ENCODE measurements at places on chromosomes 5 and 9. TPM values are rescaled to one million over a fixed set of nuclear protein-coding genes. Genes with fewer than 3 reads are reported as not detected.

DNA sequence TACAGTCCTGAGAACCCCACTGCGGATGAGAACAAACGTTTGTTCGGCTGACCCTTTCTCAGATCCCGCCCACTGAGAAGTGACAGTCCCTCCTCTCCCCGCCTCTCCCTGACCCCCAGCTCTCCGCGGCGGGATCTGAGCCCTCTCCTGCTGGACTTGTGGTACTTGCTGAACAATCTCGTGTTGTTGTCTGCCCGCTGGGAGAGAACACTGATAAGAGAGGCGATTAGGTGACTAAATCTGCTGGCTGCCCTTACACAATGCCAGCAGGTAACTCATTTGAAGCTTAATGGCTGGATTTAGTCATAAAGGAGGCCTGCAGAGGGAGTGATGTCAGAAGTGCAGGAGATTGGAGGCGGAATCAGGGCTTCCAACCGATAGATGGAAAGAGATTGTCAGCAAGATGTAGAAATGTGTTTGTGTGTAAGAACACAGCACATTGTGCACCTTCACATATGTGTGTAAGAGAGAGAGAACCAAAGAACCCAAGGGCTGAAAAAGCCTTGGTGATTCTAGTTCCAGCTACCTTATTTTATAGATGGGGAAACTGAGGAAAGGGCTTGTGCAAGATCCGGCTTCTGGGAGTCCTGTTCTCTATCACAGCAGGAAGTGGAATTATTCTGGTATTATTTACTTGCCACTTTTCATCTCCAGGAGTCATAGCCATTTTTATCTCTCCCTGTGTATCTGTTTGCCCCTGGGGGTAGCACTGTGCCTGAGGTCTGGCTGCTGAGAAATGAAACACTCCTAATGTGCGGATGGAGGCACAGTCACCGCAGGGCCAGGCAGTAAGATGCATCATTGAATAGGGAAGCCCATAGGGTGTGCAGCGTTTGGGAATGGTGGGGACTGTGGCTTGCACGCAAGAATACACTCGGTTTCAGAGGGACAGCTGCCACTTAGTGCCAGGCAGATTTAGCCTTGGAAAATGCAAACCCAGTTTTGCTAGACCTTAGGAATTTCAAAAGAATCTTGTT is 203.7 kb upstream of the MSX2 start:
- no peak for DNase-seq

DNA sequence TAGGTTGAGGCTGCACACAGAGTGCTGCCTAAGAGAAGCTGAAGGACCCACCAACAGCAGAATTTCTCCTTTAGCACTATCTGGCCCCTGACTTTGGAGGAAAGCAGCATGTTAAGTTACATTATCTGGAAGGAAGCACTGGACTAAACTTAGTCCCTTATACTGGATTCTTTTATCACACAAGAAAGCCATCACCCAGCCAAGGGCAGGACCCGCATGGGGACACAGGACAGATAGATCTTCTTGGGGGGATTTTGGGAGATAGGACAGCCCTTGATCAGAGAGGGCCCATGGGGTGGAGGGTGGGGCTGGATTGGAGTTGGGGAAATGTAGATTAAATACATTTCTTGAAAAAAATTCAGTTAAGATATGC is 14.4 kb downstream of the ANKRD33B start:
- DNase-seq, result no peak

GRCh38 chr5:135244620-135245021 is 154.4 kb downstream of the MACROH2A1 start:
- DNase-seq, result no peak

DNA sequence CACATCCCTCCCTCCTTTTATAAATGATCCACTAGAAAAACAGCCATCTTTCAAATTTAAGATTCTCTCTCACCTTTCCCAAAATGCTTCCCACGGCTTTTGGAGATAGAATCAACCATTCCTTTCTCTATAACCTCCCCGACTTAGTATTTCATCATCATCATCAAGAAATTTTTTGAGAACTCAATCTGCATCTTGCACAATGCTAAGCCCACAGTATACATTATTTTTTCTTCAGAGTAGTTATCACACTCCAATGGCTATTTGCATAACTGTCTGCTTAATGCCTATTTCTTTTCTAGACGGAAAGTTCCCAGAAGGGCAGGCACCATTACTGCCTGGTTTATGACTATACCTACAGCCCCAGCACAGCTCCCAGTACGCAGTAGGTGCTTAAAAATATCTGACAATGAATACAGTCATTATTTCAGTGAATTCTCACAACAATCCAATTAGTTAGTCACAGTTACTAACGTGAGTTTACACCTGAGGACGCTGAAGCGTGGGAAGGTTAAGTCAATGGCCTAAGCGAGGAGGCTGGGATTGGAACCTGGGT is 212.7 kb downstream of the TTLL11 start:
- no peak for DNase-seq

- no peak for DNase-seq
Measured at GRCh38 chr5:129496421-129496820, 36.3 kb downstream of the ADAMTS19 start.

- DNase-seq, result no peak
Measured at GRCh38 chr5:158953929-158954534, 145.7 kb downstream of the EBF1 start.

DNA sequence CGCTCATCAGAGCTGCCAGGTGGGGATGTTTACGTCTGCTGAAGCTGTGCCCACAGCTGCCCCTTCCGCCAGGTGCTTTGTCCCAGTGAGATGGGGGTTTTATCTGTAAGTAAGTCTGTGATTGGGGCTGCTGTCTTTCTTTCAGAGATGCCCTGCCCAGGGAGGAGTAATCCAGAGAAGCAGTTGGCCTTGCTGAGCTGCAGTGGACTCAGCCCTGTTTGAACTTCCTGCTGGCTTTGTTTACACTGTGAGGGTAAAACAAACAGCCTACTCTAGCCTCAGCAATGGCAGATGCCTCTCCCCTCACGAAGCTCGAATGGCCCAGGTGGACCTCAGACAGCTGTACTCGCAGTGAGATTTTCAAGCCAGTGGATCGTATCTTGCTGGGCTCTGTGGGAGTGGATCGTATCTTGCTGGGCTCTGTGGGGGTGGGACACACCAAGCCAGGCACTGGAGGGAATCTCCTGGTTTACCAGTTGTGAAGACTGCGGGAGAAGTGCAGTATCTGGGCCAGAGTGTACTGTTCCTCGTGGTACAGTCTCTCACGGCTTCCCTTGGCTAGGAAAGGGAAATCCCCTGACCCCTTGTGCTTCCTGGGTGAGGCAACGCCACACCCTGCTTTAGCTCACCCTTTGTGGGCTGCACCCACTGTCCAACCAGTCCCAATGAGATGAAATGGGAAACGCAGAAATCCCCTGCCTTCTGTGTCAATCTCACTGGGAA is 530.1 kb upstream of the DMAC1 start:
- no peak for DNase-seq

TBCA gene
- total RNA-seq, result 210 TPM

FABP6 gene
- not detected for total RNA-seq

- DNase-seq, result no peak
Measured at GRCh38 chr9:109737295-109737694, 42.7 kb upstream of the PALM2AKAP2 start.

CORO2A gene
- 9.7 TPM for total RNA-seq

DOCK8 gene
- 125 TPM for total RNA-seq

- DNase-seq, result no peak
Measured at GRCh38 chr5:175707751-175708375, 50.0 kb downstream of the HRH2 start.

DNA sequence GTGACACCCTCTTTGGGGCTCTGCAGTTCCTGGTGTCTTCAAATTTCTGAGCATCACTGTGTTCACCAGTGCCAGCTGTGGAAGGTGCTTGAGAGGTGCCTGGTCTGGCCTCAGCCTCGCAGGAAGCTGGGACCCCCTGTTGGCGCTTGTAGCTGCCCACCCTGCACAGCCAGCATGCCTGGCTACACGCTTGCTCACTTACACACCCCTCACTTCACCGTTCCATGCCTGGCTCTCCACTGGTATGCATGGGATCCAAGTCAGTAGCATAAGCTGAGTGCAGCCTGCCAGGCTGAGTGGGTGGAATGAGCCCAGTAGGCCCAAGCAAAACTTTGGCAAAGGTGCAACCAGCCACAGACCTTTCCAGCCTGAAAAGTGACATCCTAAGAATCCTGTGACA is 801.4 kb upstream of the PTPRD start:
- DNase-seq, result no peak

GRCh38 chr5:34005211-34005610 is 2.6 kb downstream of the AMACR start:
- DNase-seq, result no peak

ZNF658 gene
- total RNA-seq, result 2.1 TPM

ARID3C gene
- 0.66 TPM for total RNA-seq

FBP2 gene
- total RNA-seq, result not detected

- DNase-seq, result no peak
Measured at GRCh38 chr5:84202136-84202535, 182.5 kb downstream of the EDIL3 start.

DNA sequence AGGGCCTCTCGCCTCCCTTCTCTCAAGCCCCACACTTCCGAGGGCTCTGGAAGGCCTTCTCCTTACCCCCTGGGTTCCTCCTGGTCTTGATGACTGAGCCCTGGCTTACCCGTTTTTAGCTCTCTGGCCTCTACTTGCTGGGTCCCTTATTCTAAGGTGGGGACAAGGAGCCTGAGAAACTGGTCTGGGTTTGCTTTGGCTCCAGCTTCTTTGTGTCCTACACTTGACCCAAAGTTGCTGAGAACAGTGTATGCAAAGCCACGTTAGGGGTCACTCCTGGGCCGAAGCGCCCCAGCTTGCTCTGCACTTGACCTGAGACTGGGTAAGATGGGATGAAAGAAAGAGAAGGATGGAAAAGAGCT is 788 bp downstream of the ZNF346 start:
- peak; percentile 19 for DNase-seq

- DNase-seq, result no peak
Measured at GRCh38 chr5:137566780-137567179, 67.7 kb upstream of the SPOCK1 start.

DNA sequence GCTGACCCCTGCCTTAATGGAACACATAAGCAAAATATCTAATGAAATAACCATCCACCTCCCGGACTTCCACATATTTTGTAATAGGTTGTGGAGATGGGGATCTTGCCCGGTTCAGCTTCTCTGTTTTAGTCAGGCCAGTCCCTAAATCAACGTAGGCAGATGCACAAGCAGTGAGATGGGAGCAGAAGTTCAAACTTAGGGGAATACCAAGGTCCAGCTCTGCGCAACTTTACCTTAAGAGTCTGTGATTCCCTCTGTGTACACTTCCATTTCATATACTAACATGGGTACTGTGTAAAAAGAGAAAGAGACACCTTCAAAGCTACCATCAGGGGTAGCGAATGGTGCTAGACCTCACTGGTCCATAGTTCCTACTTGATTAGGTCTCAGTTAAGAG is 110.9 kb downstream of the NTRK2 start:
- no peak for DNase-seq

DNA sequence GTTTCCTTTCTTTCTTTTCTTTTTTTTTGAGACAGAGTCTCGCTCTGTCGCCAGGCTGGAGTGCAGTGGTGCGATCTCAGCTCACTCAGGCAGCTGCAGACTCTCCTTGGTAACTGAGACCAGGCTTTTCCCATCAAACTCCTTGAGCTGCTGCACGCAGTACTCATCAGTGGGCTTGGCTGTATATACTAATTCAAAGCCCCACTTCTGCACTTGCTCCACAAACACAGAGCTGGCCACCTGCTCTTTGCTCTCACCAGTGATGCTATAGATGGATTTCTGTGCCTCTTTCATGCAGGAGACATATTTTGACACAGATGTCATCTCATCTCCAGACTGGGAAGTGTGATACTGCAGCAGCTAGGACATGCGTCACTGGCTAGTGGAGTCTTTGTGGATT is 252.7 kb downstream of the AP3B1 start:
- DNase-seq, result no peak

DNA sequence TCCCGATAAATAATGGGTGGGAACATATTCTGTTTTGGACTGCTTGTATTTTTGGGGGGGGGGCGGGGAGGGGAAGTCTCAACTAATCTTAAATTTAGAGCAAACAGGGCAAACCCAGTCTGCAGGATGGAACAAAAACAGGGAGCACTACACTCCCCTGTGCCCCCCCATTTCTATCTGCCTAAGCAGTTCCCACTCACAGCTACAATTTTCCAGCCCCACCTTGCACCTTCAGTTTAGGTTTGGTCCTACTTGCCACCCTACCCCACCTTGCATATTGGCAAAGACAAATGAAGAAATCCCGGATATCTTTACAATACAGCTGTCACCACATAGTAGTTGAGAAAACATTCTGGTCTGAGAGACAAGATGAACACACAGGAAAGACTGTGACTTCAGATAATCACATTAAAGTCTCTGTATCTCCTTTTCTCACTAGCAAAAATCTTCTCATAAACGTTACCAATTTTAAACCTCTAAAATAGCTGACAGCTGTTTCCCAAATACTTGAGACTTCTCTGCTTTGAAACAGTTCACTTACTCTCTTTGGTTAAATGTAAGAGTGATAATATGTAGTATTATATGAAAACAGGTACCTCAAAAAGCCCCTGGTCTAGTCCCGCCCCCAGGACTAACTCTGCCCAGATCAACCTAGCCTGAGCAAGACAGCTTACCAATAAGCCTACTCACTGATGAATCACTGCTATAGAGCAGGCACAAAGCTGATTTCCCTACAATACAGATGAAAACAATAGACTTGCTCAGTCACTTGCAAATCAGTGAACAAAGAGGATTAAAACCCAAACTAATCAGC is 5.2 kb upstream of the RAPGEF6 start:
- peak; percentile 85 for DNase-seq

DNA sequence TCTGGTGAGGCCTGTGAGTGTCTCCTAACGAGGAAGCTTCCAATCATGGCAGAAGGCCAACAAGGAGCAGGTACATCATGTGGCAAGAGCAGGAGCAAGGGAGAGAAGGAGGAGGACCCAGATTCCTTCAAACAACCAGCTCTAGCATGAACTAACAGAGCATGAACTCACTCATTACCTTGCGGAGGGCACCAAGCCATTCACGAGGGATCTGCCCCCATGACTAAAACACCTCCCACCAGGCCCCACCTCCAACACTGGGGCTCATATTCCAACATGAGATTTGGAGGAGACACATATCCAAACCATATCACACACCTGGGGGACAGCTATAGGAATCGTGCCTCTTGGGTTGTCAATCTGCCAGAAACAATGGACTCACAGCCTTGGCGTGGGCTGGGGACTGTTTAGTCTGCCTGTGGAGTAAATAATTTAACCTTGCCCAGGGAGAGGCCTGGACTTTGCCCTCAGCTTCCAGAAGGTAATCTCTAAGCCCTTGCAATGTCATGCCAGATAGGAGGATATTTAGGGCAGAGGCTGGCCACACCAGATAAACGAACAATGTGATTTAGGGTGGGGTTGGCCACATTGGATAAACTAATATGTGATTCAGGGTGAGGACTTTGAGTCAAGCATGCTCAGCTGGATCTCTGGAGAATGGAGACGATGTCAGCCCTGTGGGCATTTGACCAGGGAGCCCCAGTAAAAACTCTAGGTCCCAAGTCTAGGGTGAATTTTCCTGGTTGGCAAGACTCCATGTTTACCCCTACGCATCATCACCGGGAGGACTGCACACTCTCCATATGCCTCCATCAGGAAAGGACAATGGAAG is 13.6 kb upstream of the VDAC1 start:
- DNase-seq, result no peak

All from activated CD4-positive, alpha-beta T cell treated with anti-CD3 and anti-CD28 coated beads for 36 hours (primary cell).